ENCODE measurements at places on chromosomes 4 and X.

DNA sequence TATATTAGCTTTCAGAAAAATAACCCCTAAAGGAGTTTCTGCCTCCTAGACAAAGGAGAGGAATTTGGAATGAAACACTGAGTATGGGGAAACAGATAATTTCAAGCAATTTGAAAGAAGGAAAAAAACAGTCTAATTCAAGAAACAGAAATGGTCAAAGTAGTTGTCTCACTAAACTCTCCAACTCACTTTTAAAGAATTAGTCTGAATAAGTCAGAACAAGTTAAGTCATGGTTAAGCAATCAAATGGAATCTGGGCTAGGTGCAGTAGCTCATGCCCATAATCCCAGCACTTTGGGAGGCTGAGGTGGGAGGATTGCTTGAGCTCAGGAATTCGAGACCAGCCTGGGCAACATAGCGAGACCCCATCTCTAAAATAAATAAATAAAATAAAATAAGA, 95.7 kb upstream of the GRIA3 start:
- no peak for DNase-seq

DNA sequence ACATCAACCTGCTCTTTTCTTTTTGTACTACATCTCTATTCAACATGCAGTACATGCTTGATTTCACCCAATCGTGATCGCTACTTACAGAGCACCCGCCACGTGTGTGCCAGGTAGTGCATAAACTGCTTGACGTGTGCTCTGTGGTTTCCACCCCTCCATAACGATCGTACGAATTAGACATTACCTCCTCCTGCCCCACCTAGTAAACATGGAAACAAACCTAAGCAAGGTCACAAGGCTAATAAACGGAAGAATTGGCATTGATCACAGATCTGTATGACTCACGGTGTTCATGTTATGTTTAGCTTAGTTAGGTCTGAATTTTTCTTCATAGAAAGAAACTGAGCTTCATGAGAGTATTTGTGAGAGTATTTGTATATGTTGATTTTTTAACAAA, 64.1 kb downstream of the STX18 start:
- no peak for DNase-seq

- no peak for DNase-seq
These were observed 32.5 kb downstream of the TACC3 start for GRCh38 chr4:1753697-1754311.

- DNase-seq = no peak
These were observed 42.9 kb downstream of the MOSPD2 start for GRCh38 chrX:14916017-14916674.

GRCh38 chr4:41332510-41333054, 75.9 kb downstream of the UCHL1 start:
- DNase-seq = no peak

DNA sequence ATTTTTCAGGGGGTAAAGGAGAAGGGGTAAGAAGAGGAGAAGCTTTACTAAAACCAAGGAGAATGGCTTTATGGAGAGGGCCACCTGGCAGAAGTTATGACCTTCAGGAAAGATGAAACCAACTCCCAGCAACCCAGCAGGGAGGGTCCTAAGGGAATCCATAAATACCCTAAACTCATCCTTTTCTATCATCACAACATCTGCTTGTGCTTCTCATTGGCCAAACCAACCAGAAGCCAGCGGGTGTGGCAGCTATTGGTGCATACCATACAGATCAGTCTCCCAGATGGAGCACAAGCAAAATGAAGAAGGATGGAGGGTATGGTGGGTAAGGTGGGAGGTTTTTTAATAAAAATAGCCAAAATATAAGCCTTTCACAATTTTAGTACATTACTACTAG, 58.5 kb upstream of the ARSJ start:
- DNase-seq = no peak

DNA sequence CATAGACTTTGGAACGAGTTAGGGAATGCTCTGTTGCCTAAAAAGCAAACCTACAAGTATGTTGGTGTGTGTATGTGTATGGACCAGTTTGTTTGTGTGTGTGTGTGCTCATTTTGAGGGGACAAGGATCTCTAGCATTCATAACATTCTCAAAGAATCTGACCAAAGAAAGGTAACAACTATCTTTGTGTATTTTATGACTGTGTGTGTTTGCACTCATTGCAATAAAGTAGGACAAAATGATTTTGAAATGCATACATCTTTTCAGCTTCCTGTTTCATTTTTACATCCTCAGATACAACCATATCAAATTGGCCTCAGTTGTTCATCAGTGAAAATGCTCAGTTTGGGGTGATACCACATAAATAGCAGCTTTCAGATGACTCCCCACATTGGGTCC, 8.3 kb upstream of the XK start:
- DNase-seq = no peak

GRCh38 chr4:175514174-175514573, 297.9 kb downstream of the GPM6A start:
- DNase-seq = no peak

- no peak for DNase-seq
These were observed 1233.1 kb downstream of the C4orf33 start for GRCh38 chr4:130329036-130329435.

- no peak for DNase-seq
These were observed 137.0 kb upstream of the INPP4B start for GRCh38 chr4:142983065-142983464.

DNA sequence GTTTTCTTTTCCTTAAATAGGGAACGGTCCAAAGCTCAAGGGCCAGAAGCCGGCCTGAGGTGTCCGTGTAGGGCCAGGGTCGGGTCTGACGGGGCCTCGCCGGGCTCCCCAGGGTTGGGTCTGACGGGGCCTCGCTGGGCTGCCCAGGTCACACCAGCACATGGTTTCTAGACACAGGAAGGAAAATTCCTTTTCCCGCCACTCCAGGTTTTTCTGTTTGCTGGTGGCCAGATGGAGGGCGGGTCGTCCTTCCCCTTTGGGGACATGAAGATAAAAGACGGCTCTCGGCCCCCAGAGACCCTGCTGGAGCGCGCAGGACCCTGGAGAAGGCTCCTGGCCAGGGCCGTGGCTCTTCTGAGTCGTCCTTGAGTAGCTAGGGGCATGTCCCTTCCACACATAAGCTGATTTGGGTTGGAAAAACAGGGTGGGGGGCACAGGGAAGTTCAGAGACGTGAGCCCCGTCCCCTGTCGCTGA, 35.1 kb downstream of the PIGG start:
- no peak for DNase-seq

- no peak for DNase-seq
These were observed 1.7 kb downstream of the CNOT6L start for GRCh38 chr4:77817304-77818072.

DNA sequence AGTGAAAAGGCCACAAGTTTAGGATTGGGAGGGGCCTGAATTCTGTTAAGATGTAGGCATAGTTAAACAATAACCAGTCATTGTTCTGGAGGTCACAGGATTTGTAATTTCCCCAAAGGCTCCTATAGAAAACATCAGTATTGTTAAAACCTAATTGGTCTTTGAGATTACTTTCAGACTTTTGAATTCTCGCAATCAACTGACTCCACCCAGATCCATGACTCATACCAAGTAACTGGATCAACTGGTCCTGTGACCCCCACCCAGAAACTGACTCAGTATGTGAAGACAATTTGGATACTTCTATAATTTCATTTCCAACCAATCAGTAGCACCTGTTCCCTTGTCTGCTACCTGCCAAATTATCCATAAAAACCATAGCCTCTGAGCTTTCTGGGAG, 28.4 kb downstream of the MAGEB16 start:
- no peak for DNase-seq

DNA sequence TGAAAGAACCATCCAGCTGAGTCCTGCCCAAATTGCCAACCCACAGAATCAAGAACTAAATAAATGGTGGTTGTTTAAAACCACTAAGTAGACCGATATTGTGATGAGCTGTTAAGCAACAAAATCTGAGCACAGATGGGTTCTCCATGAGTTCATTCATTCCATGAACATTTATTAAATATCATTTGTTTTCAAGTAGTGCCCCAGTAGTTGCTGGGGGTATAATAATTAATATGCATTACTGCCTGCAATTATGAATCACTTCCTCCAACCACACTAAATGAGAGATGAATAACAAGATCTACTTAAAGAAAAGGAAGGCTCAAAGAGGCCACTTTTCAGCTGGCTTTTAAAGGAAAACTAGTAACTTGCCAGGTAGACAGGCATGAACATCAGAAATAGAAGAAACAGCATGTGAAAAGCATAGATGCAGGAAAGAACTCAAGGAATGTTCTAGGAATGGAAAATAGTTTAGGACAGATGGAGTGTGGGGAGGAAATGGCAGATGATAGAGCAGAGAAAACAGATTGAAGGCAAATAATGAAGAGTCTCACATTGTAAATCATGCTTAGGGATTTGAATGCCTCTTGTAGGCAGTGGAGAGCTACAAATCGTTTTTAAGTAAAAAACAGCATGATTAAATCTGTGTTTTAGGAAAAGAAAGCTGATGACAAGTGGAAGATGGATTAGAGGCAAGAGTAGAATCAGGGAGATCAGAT, 641.7 kb upstream of the DIPK2B start:
- no peak for DNase-seq

GRCh38 chrX:15721911-15722310, 16.2 kb upstream of the CA5B start:
- no peak for DNase-seq

GRCh38 chrX:2521927-2522386, 21.2 kb upstream of the DHRSX start:
- no peak for DNase-seq

GRCh38 chrX:70456256-70456655, 11.6 kb downstream of the DLG3 start:
- no peak for DNase-seq

DNA sequence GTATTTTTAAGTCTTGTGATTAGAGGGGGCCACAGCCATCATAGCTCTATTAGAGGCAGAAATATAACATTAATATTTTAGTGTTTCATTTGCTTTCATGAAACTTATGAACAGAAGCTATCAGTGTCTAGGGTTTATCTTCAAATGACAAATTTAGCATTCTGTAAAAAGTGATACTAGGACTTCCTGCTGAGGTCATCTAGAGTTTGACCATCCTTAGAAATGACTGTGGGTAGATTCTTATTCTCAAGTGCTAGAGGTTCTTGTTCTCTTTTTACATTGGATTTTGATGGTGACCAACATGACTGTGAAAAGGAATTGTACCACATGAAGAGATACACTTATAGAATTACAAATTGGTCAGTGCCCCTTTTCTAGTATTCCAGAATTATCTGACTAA, 568.6 kb downstream of the RPA4 start:
- DNase-seq = no peak

- no peak for DNase-seq
These were observed 13.8 kb upstream of the PGM2 start for GRCh38 chr4:37812713-37813112.

GRCh38 chr4:187782286-187782824, 213.2 kb upstream of the ZFP42 start:
- no peak for DNase-seq

GRCh38 chr4:178970433-178971140, 1528.3 kb upstream of the AGA start:
- no peak for DNase-seq

GRCh38 chr4:177483760-177484159, 41.5 kb upstream of the AGA start:
- DNase-seq = no peak

- DNase-seq = no peak
These were observed at the start of gene GPC3 for GRCh38 chrX:133985164-133985966. Gene GPC3, minus strand, starts transcription at chrX:133985594.

DNA sequence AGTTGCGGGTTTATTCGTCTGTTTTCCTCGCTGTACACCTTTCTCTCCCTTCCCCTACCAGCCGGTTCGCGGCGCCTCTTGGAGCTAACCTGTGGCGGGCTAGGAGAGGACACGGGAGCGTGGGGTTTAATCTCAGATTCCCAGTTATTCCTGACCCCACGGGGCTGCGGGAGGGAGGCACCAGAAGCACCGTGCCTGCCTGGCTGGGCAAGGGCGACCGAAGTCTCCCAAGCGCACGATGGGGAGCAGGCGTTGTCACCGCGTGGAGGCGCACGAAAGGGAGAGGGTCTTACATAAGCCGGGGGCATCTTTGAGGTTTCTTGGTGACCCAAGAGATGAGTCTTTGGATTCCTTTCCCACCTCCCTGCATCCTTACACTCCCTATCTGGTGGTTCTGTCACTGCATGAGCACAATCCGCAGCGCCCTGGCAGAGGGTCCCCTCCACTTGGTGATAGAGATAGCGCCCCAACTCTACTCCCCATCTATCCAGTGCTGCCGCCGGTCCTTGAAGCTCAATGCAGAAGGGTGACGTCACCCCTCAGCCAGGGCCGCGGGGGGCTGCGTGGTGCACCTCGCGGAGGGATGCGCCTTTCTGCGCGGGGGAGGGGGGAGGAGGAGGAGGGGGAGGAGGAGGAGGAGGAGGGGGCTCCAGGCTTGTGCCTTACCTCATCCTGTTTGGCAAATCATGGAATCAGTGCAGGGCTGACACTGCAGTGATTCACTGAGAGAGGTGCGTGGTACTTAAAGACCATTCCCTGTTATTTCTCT, 793 bp downstream of the TSPAN7 start:
- no peak for DNase-seq

Data from cerebellar nuclear complex (tissue), 1 donor.